ENCODE measurements at places on chromosomes 3 and 15. TPM values are rescaled to one million over a fixed set of nuclear protein-coding genes. Genes with fewer than 3 reads are reported as not detected.

DNA sequence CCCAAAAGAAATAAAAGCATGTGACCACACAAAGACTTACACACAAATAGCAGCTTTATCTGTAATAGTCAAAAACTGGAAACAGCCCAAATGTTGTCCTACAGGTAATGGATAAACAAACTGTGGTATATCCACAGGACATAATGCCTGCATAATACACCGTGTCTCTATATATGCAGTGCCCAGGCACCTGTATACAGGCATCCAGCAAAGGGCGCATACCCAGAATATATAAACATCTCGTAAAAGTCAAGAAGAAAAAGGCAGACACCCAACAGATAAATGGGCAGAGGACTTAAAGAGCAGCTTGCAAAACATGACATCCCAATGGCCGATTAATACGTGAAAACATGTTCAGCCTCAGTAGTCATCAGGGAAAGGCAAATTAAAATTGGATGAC is 7.2 kb downstream of the OSBPL10 start:
- no peak for DNase-seq

DNA sequence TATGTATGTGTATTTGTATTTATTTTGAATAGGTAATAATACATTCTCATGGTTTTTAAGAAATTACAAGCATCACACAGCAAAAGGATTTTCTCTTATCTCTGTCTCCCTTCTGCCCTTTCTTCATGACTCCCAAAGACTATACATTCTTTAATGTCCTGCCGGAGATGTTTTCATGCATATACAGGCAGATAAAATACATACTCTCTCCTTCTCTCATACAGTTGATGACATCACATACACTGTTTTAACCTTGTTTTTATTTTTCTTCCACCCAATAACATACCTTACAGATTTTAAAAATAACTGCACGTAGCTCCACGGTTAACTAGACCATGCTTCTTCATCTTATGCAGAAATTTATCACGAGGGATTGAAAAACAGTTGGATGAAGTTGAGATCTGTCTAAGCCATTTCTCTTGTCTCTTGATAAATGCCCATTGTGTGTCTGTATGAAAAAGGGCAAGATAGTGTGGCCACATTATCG is 249.8 kb downstream of the EDEM1 start:
- DNase-seq = no peak

- no peak for DNase-seq
Observed at GRCh38 chr15:100667405-100668347, 65.3 kb downstream of the ASB7 start.

DNA sequence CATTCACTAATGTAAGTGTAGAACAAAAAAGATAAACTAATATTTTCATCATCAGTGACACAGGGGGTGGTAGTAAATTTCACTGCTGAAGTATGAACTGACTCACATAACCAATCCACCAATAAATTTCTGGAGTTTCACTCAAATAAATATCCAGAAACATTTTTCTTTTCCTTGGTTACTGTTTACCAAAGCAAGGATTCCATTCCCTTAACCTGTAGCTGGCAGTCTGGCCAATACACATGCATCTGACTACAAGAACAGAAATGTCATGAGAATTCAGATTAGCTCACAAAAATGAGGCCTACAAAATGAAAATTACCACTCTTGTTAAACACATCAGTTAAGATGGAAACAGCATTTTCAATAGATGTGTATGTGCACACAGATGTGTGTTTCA is 80.3 kb downstream of the STAG1 start:
- DNase-seq = no peak

GRCh38 chr3:117404730-117405129 is 695.2 kb downstream of the TUSC7 start:
- no peak for DNase-seq

GRCh38 chr3:153038779-153039178 is 123.2 kb upstream of the RAP2B start:
- DNase-seq = no peak

DNA sequence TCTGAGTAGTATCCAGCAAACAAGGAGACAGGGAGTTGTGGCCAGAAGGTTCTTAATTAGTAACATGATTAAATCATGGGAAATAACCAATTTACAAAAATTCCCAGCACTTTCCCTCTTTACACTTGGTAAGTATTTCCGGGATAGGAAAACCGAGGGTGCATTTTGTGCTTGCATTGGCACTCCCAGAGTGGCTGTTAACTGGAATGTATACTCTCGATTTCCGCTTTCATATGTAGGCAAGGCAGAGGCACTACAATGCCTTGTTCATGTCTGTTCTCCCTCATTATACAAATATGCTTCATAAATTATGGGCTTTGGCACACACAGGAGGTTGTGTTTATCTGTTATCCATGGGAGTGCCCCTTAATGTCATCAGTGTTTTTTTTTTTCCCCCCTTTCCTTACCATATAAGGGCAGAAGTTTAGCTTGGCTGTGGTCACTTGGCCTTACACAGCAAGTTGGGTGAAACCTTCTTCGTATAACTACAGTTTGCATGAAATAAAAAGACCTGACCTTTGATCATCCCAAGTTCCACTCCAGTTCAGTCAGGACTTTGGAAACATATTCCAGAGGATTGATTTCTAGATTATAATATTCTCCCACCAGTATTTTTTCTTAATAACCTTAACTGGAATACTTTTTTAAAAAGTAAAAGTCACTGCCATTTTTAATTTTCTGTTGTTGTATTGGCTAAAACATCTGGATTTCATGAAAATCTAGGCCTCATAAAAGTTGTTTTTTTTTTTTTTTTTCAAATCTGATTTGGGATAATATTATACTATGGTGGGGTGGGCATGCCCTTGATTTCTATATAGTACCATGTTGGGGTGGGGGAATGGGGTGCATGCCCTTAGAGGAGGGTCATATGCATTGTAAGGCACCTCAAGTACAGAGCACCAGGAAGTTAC is 8.9 kb downstream of the TPM1 start:
- DNase-seq = no peak

The ZIC4 gene
- not detected for total RNA-seq

The NAALADL2 gene
- 53.9 TPM for total RNA-seq

The INSYN1 gene
- 2.0 TPM for total RNA-seq

The RMDN3 gene
- 35.4 TPM for total RNA-seq

The ASB14 gene
- not detected for total RNA-seq

All from breast epithelium (tissue), 4 donors.